ENCODE measurements at places on chromosomes 11 and 22.
A peak's percentile ranks its signal among the peaks of the same experiment; 100 is the strongest.

- no peak for DNase-seq
Observed at GRCh38 chr11:96238563-96239135, 104.3 kb downstream of the MAML2 start.

GRCh38 chr11:30258679-30259078 is 27.9 kb downstream of the FSHB start:
- no peak for DNase-seq

DNA sequence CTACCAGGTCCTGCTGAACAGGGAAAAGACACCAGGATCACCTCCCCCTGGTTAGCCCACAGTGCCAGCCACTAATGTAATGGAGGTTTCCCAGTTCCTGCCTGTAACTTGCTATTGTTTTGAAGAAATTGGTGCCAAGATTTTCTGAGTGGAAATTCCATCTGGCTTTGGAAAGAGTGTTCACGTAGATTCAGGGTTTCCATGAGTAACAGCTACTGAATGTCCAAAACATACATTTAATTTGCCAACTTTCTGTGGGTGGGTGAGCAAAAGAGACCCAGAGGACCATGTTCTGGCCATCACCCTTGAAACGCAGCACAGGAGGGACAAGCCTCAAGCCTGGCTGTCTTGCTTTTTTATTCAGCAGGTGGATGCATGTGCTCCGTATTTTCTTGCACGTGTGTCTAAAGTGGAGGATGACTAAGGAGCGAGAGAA is 8.8 kb upstream of the DKK3 start:
- no peak for DNase-seq

DNA sequence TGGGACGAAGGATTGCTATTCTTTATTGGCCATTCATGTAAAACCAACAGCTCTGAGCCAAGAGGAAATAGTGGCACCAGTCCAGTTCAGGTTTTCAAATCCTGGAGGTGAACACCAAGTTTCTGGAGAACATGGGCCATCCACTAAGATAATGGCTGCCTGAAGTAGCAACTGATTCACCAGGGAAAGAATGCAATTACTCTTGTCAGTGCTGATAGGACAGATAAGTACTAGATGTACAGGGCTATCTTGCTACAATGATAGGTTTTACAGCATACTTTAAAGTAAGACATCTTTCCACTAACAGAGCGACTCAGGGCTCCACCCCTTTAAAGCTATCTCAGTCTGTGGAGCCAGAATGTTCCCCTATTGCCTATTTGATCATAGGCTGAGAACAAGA is 36.8 kb upstream of the APOA1 start:
- no peak for DNase-seq

DNA sequence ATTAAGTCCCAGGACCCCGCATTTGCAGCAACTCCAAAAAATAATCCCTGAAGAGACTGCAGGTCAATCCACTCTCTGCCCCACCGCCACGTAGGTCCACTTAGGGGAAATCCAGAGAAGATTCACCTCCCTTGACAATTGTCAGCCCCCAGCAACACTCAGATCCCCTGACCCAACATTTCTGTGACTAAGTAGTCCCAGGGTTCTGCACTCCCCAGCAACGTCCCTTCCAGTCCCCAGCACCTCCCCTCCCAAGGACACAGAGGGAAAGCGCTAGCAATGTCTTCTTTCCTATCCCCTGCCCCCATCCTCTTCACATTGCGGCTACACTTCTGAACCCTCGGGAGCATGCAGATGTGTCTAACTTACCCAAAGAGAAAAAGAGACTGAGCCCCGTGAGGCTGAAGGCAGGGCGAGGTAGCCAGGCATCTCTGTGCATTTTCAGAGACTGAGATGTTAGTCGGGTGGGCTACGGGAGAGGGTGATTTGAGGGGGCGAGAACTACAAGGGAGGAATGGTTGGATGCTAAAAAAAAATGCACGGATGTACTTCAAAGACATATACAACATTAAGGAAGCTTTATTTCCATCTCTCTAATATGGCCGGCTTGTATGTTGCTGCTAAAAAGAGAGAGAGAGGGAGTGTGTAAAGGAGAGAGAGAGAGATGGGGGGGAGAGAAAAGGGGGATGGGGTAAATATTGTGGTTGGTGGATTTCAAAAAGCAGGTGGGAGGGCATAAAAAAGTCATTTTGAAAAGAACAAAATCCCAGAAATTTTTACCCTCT is at the start of gene SCN2B:
Gene SCN2B (minus strand): TSS at position 647 of the 785 bp plus-strand sequence. CDS start 208 bp downstream, at position 439.
- no peak for DNase-seq

DNA sequence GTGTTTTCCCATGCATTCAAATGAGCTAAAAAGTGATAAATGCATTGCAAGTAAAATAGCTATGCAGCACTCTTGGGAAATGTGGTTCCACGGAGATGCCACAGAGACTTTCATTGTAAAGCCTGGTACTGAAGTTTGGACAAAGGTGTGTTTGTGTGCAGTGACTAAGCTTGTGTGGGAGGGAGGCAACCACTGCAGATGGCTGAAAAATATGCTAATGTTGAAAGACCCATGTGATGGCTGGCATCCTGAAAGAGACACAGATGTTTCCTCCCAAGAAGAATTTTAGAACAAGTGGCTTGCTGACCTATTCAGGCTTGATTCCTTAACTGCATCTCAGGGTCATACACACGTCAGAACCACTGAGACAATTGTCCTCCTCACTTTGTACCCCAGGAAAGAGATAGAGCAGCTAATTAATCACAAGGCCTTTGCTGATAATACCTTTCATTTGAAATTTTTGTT is 73.8 kb downstream of the FAM76B start:
- peak; percentile 76 for DNase-seq

GRCh38 chr11:75474878-75475766 is 42.1 kb upstream of the KLHL35 start:
- peak; percentile 65 for DNase-seq

DNA sequence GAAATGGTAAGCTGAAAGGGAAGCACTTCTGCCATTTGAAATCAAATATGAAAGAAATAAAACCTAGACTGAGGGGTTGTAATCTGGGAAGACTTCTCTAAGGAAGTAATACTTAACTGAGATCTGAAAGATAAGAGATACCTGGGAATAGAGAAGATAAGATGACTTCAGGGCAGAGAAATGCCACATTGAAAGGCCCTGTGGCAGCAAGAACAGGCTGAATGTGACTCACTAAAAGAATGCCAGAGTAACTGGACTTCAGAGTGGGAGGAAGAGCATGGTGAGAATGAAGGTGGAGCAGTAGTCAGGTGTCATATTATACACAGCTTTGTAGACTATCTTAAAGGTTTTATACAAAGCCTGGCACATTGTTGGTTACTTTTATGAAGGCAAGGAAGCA is 17.6 kb downstream of the CALCA start:
- DNase-seq, result no peak

GRCh38 chr11:86747801-86748200 is 52.5 kb upstream of the PRSS23 start:
- no peak for DNase-seq

GRCh38 chr11:38226684-38227083 is 1628.6 kb upstream of the RAG2 start:
- no peak for DNase-seq

DNA sequence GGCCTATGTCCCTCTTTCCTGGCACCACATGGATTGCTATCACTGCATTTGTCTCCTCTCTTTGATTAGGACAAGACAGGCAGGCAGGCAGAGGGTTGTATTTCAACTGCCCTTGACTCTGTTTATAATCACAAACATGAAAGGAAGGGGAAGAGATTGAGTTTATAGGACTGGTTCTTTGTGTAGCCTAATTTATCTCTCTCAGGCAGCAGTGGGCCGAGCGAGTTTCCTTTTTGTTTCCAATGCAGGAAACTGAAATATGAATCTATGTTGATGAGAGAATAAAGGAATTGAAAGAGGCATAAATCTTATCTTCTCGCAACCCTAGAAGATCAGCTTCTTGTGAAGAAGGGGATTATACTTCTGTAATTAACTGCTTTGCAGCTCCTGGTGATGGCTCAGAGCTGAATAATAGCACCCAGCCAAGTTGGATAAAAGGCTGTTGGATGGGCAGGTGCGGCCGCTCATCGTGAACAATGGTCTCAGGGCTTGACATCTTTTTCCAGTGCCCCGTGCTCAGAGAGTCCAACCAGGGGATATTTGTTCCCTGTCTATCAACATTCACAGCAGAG is 80.6 kb upstream of the SYT13 start:
- no peak for DNase-seq

- DNase-seq, result no peak
Observed at GRCh38 chr11:133516845-133517244, 15.5 kb downstream of the OPCML start.

DNA sequence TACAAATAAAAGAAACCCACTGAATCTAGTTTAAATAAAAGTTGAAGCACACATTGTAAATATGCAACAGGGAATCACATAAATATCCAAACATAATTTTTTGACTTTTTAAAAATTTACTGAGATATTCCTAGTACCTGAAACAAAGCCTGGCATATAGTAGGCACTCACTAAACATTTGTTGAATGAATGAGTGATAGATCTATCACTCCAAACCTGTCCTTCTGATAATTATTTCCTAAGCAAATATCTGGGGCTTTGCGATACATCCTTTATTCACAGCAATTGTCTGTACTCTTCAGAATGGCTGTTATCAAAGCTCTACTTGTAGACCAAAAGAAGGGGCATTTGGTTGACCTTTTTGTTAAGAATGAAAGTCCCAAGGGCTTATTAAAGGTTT is 2.6 kb upstream of the PSMA1 start:
- no peak for DNase-seq

- DNase-seq, result no peak
Observed at GRCh38 chr22:23532731-23533130, 47.4 kb downstream of the IGLL1 start.

GRCh38 chr11:4048340-4048739 is 46.3 kb upstream of the RRM1 start:
- no peak for DNase-seq

DNA sequence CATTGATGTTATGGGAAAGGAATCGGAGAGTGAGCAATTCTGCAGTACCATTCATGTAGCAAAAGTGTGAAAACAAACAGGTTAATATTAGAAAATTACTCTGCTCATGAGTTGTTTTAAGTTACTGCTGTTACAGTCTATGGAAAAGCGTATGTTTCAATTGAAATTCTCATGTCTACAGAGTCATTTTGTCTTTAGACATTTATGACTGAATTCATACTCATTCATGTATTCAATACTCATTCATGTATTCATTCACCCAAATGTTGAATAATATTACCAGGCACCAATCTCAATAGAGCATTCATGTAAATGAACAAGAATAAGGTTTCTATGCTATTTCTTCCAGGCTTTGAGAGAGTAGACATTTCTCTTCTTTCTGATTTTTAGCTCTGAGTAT is 8.1 kb downstream of the FLI1 start:
- DNase-seq, result no peak
